ENCODE measurements at places on chromosomes 2 and 18. TPM values are rescaled to one million over a fixed set of nuclear protein-coding genes. Genes with fewer than 3 reads are reported as not detected.

DNA sequence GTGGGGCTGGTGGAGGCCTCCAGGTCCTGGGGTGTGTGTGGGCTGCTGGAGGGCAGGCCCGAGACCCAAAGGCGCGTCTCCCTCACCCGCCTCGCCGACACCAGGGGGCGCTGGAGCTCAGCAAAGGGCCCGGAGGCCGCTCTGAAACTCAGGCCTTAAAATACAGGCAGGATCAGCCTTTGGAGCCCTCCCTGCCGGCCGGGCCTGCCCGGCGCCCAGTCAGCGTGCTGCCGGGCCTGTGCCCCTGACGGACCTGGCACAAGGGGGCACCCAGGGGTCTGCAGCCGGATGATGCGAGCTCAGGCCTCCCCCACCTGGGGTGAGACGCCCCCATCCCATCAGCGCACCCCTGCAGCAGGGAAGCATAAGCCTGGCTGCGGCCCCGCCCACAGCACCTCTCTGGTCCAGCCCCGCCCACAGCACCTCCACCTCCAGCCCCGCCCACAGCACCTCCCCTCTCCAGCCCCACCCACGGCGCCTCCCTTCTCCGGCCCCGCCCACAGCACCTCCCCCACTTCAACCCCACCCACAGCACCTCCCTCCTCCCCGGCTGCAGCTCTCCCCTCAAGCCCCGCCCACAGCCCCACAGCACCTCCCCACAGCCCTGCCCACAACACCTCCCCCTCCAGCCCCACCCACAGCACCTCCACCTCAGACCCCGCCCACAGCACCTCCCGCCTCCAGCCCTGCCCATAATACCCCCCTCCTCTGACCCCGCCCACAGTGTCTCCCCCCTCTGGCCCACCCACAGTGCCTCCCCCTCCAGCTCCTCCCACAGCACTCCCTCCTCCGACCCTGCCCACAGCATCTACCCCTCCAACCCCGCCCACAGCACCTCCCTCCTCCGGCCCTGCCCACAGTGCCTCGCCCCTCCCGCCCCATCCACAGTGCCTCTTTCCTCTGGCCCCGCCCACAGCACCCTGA is 92.8 kb upstream of the OTOS start:
- DNase-seq, result peak; percentile 78

DNA sequence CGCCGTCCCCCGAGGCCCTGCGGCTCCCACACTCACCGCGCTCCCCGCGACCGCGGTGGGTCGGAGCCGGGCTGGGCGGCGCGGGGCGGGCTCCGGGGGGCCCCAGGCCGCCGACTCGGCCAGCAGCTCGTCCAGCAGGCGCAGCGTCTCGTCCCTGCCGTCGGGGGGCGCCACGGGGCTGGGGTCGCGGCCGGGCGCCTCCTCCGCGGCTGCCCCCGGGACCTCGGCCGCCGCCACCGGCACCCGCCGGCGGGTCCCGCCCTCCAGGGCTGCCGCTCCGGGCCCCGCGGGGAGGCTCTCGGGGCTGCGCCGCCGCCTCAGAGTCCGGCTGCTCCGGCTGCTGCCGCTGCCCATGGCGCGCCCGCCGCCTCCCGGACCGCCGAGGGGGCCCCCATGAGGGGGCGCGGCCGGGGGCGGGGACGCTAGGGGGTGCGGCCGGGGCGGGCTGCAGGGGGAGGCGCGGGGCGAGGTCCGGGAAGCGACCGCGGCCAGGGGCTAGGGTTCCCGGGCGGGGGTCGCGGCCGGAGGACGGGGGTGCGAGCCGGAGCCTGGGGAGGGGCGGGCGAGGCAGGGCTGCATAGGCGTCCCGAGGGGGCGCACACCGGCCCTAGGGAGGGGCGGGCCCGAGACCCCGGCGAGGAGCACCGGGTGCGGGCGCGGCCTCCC is at the start of gene CYS1:
Gene CYS1, minus strand, starts transcription at position 542 of the 666 bp plus-strand sequence. Its CDS starts 188 bp downstream, at position 354.
- no peak for DNase-seq

GRCh38 chr2:22273853-22274252 is 1111.1 kb upstream of the KLHL29 start:
- DNase-seq, result no peak

Gene CDH7
- total RNA-seq, result under 0.01 TPM

Gene SFT2D3
- 4.7 TPM for total RNA-seq
